ENCODE measurements at places on chromosomes 7 and 10.

DNA sequence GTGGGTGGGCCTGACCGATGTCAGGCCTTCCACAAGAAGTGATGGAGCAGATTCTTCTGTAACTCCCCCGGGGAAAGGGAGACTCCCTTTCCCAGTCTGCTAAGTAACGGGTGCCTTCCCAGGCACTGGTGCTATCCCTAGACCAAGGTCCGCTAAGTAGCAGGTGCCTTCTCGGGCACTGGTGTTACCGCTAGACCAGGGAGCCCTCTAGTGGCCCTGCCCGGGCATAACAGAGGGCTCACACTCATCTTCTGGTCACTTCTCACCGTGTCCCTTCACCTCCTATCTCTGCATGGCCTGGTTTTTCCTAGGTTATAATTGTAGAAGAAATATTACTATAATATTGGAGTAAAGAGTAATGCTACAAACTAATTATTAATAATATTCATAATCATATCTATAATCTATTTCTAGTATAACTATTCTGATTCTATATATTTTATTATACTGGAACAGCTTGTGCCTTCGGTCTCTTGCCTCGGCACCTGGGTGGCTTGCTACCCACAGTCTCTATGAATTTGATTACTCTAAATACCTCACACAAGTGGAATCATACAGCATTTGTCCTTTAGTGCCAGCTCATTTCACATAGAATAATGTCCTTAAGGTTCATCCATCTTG lies 1378.7 kb downstream of the XPNPEP1 start:
- no peak for DNase-seq

- no peak for DNase-seq
Measured at GRCh38 chr7:84637568-84638338, 443.2 kb upstream of the SEMA3A start.

- DNase-seq = no peak
Measured at GRCh38 chr10:48398261-48398660, 91.8 kb downstream of the MAPK8 start.

- DNase-seq = no peak
Measured at GRCh38 chr10:65335311-65335710, 1590.5 kb upstream of the LRRTM3 start.

DNA sequence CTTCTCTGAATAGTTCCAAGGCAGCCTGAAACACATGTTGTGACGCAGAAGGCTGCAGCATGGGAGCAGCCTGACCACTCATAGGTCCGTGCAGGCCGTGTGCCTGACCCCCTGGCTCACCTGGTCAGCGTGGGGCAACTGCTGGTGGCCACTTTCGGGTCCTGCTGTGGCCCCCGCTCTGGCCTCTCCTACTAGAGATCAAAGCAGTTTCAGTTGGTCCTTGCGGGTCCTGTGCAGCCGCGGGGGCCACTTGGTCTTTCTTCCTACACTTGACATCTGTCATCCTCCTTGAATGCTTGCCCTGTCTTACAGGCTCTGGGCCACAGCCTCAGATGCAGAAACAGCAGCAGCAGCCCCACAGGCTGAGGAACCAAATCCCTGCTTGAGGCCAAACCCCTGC lies 320.8 kb upstream of the ZNF32 start:
- no peak for DNase-seq

GRCh38 chr7:145394126-145394525 lies 558.3 kb upstream of the TPK1 start:
- no peak for DNase-seq

DNA sequence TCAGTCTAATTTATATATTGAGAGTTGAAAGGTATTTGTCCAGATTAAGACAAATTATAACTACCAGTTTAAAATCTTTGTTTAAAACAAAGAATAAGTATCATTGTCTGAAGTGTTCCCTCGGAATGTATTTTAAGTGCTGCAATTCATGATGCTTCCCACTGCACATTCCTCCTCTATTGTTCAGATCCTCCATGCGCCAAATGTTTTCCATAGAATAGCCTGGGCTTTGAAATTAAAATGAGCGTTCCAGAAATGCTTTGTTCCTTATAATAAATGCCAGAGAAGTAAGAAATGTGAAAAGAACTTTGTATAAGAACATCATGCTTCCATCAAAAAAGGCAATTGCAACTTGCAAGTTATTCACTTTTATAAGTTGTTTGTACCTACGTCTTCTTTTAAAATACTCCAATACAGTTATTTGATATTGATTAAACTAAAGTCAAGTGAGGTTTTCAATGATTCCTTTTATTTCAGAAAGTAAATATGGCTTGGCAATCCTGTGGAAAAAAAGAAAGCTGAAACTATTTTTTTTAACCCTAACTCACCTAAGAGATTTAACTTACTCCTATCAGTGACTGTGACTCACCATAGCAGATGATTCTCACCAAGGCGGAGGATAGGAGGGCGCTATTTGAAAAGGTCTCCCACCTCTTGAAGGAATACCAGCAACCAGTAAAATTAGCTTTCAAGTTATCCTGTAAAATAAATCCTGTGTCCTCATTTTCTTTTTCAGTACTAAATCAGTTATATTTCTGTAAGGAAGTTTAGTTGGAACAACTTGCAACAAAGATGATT lies 85.8 kb downstream of the CTNNA3 start:
- no peak for DNase-seq

GRCh38 chr7:44793919-44794318 lies 2.6 kb upstream of the PPIA start:
- no peak for DNase-seq

- no peak for DNase-seq
Measured at GRCh38 chr10:51272555-51272954, 198.3 kb downstream of the PRKG1 start.
